ENCODE measurements at places on chromosomes 1 and 21.
A peak's percentile ranks its signal among the peaks of the same experiment; 100 is the strongest.

DNA sequence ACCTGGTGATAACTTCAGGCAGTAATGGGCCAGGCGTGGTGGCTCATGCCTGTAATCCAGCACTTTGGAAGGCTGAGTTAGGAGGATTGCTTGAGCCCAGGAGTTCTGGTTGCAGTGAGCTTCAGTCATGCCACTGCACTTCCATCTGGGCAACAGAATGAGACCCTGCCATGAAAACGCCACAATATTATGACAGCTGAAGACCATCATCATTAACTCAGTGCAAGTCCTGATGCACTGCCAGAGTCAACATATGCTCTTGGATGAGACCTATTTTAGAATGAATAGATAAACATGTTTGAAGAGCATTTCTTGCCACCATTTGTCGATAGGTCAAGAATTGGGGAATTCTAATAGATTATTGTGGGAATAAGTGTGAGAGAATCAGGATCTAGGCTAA, 26.4 kb downstream of the HENMT1 start:
- no peak for DNase-seq

- no peak for DNase-seq
These were observed 355.5 kb upstream of the NCAM2 start for GRCh38 chr21:20642681-20643080.

- no peak for DNase-seq
These were observed 280.9 kb downstream of the TPR start for GRCh38 chr1:186094172-186094571.

DNA sequence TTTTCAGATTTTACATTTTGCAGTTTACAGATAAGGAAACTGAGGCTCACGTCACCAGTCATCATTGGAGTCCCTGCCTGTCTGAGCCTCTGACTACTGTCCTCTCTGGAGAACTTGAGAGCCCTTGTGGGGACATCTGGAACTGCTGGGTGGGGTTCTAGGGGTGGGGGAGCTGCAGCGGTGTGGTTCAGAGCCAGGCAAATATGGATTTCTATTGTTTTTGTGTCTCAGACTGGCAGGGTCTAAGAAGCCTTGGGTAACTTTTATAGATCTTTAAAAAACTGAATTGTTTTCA, 46.9 kb downstream of the IER5 start:
- peak; percentile 35 for DNase-seq

GRCh38 chr1:22699681-22700520, 10.7 kb upstream of the EPHB2 start:
- DNase-seq, result no peak

- DNase-seq, result no peak
These were observed 395.5 kb upstream of the PKN2 start for GRCh38 chr1:88288571-88288970.

DNA sequence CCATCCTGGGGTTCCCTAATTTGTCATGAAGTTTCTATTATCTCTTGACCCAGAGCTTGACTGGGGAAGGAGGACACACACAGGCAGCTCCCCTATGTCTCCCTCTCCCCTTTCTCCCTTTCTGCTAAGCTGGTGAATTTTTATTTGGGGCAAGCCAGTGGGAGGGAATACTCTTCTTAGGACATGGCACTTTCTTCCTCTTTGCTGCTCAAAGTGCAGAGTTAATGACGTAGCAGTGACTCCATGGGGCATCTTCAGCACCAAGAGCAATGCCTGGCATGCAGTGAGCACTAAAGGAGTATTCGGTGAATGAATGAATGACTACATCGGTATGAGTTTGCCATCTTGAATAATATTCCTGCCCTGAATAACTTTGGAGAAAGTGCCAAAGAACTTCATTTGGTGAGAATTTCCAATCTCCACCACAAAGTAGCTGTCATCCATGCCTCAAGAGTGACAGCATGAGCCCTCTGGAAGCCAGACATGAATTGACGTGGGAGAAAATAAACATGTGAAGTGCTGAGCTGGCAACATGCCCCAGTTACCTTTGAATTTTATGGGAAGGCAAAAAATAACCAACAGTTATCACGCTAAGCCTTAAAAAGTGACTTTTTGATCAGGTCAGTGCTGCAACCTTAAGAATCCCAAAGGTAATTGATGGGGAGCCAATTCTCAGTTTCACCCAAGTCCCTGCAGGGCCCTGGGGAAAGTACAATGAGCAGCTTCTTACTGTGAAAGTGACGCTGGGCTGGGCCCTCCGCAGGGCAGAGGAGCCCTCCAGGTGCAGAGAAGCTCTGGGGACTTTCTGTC, 22.1 kb upstream of the ATF3 start:
- DNase-seq, result no peak

DNA sequence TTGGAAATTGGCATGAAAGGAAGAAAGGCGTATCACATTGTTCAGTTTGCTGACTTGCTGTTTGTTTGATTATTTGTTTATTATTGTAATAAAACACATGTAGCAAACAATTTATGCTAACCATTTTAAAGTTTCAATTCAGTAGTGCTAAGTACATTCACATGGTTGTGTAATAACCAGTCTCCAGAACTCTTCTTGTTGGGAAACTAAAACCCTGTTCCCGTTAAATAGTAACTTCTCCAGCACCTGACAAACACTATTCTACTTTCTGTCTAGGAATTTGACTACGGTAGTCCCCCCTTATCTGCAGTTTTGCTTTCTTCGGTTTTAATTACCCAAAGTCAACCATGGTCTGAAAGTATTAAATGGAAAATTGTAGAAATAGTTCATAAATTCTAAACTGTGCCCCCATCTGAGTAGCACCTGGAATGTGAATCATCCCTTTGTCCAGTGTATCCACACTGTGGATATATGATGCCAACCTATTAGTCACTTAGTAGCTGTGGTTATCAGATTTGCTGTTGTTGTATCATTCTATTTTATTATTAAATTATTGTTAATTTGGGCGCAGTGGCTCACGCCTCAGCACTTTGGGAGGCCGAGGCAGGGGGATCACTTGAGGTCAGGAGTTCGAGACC, 5.5 kb downstream of the MORC3 start:
- DNase-seq, result no peak

GRCh38 chr1:65059930-65060538, 88.0 kb upstream of the AK4 start:
- DNase-seq, result no peak

DNA sequence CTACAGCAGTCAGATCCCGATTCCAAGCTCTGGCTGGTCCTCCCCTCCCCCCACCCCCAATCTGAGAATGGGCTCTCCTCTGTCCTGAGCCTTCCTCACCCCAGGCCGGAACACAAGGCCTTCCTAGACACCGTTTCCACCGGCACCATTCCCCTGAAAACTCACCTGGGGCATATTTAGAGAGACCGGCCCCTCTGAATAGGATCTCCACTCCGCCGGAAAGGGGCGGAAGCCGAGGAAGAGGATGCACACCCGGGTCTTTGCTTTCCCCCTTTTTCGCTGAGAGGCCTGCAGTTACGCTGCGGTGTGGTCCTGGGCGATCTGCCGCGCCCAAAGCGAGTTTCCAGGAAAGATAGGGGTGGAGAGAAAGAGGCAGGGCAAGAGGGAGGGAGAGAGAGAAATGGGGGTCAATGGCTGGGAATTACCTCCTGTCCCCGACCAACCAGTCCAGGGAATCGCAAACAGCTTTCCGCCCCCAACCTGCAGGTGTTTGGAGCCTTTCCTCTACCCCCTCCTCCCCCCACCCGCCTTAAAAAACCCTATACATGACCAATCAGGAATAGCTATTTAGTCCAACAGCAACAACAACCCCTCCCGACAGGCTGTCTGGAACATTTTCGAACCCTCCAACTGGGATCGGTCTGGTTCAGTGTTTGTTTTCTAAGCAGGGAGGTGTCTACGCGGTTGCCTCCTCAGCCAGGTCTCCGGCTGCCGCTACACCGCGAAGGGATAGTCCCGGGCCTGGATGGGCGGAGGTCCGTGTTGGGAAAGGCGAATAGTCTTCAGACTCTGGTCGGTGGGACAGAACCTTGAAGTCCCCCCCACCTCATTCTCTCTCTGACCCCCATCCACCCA, 2.8 kb downstream of the TAL1 start:
- DNase-seq, result no peak

GRCh38 chr1:55143684-55144083, 71.5 kb downstream of the USP24 start:
- DNase-seq, result no peak

- DNase-seq, result no peak
These were observed 147.8 kb upstream of the POGK start for GRCh38 chr1:166691476-166691875.

DNA sequence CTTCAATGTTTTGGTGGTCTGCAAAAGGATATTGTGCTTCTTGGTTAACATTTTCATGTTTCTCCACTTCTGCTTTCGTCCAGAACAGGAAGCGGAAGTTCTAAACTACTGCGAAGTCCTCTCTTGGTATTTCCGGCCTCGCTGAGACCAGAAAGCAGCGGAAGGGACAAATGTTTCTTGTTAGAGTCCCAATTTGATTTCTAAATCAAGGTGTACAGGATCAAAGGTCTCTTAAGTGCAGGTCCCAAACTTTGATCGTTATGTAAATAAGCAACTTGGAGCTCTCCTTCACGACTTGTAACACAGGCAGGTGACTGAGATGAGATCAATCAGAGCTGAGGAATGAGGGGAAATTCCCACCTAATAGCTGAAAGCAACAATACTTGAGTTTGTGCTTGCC, 40.1 kb upstream of the HMCN1 start:
- DNase-seq, result peak; percentile 24

GRCh38 chr21:36028127-36029069, 31.9 kb downstream of the SETD4 start:
- peak; percentile 68 for DNase-seq
